ENCODE measurements at places on chromosomes 13 and 19.
A peak's percentile ranks its signal among the peaks of the same experiment; 100 is the strongest.

DNA sequence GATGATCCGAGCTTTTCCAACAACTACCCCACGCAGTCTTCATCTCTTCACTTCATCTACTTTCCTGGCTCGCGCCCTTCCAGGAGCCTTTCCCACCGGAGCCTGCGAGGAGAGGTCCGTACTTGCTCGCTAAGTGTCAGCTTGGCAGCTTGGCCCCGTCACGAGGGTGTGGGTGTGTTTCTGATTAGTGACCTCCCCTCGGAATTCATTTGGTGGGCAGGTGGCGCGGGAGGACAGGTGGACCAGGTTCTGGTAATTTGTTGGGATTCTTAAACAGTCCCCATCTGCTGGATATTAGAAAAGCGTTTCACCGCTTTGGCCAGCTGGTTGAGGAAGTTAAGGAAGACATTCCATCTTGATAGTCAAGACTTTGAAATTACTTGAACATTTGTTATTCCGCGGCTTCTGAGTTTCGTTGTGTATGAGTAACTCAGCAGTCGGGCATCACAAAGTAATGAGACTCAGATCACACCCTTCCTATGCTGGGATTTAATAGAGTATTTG is 515 bp downstream of the UFM1 start:
- DNase-seq = peak; percentile 55

- DNase-seq = no peak
Measured at GRCh38 chr13:99356262-99357091, 49.3 kb upstream of the GPR183 start.

- peak; percentile 66 for DNase-seq
Measured at GRCh38 chr13:91946498-91947070, 548.2 kb downstream of the GPC5 start.

GRCh38 chr19:6738787-6739389 is 592 bp upstream of the TRIP10 start:
- DNase-seq = peak; percentile 39

GRCh38 chr19:49937750-49938381 is 8.6 kb upstream of the NUP62 start:
- peak; percentile 69 for DNase-seq

DNA sequence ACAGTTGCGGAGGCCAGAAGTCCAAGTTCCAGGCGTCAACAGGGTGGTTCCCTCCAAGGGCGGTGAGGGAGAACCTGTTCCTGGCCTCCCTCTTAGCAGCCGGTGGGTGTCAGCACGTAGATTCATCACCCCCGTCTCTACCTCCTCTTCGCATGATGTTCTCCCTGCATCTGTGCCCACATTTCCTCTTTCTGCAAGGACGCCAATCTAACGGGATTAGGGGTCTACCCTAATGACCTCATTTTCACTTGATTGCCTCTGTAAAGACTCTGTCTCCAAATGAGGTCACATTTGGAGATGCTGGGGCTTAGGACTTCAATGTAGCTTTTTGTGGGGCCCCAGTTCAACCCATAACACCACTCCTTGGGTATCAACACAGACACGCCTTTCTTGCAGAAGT is 38.5 kb downstream of the DPF1 start:
- no peak for DNase-seq

DNA sequence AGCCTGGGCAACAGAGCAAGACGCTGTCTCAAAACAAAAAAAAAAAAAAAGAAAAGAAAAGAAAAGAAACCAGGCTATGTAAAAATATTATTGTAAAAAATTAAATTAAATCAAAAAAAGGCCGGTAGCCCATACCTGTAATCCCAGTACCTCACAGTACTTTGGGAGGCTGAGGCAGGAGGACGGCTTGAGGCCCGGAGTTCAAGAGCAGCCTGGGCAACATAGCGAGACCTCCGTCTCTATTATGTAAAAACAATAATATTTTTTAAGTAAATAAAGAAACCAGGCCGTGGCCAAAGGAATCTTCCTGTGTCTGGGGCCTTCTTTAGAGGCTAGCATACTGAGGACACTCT is 770 bp upstream of the CAPNS1 start:
- DNase-seq = no peak

DNA sequence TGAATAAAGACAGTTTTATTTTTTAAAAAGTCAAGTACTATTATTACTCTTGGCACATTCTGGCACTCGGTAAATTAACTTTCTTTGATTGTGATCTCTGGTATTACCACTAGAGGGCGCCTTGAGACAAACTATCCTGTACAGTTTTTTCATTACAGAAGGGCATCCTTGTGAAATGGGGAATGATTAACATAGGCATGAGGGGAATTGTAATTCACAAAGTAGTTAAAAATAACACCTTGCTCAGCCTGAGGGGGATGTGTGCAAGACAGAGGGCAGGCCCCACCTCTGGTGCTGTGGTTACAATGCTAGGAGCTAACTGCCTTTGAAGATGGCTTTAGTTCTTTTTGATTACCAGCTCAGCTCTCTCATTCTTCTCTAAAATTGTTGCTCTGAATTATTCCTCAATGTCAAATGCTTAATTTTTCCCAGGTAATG is 24.2 kb upstream of the C1QTNF9B start:
- peak; percentile 20 for DNase-seq

DNA sequence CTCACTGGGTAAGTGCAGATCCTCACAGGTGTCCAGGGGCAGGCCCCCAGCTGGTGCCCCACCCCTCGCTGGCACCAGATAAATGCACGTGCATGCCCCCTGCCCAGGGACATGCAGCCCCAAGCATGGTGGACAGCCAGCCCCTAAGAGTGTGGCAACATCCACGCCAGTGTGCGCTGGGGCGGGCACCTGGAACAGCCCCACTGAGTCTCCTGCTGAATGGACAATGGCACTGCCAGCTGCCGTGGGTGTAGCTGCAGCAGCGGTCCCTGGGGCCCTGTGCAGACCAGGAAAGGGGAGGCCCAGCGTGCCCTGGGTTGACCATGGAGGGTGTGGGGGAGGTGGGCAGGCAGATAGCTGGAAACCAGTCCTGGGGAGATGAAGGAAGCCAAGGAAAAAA is 538.7 kb upstream of the SGCG start:
- DNase-seq = no peak

DNA sequence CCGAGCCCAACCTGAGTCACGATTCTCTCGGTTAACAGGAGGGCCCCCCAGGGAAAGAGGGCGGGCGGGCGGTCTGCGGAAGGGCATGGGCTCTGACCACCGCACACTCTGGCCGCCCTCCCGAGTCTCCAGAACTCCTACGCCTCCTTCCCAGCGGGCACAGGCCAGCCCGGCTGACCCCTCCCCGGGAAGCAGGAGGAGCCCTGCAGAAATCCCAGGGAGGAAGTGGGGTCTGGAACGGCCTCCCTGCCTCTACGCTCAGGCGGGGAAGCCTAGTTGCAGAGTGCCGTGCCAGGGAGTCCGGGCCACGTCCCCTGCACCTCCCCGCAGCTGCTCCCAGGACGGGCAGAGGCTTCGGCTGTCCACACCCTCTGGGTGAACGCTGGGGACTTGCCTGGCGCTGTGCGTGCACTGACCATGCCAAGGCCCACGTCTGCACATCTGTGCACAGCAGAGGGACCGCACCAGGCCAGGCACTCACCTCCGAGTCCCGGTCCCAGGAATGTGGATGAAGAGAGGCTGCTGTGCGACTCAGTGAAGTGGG is 20.8 kb downstream of the TCF3 start:
- DNase-seq = no peak

GRCh38 chr19:50402544-50403301 is 16.0 kb upstream of the SPIB start:
- no peak for DNase-seq

- DNase-seq = no peak
Measured at GRCh38 chr19:10553087-10553667, 9.5 kb downstream of the ATG4D start.

DNA sequence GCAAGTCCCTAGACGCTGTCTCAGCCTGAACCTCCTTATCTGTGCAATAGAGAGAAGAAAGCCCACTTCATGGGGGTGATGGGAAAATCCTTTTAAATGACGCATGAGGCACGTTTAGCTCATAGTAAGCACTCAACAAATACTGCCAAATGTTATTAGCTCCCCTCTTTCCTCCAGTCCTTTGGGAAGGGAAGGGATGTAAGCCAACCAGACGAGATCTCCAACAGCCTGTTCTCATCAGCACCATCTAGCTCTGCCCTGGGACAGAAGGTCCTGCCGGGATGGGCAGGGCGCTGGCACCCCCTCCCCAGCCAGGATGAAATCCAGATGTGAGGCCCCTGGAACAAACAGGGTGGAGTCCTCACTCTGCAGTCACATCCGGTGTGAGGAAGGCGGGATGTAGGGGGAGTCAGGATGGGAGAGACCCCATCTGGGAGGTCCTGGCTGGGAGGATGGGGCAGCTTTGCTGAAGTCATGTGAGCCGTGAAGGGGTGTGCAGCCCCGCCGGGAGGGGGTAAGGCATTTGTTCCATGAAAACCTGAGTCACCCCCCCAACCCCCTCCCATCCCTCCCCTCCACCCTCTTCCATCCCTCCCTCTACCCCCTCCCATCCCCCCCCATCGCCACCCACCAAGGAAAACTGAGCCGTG is 4.6 kb downstream of the S1PR2 start:
- DNase-seq = no peak

DNA sequence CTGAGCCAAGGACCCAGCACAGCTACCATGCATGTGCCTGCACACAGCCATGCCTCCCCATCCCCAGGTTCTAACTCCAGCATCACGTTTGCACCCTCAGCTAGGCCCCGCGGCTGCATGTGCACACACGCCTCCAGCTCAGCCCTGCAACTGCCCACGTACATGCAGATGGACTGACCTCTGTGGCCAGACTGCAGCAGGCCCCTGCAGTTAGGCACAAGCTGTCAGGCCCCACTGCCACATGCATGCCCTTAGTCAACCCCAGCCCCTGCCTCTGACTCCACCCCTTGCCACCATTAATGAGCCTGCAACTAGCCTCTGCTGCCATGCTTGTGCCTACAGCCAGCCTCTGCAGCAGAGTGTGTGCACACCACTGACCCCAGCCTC is 23.1 kb downstream of the SLC6A16 start:
- DNase-seq = no peak

DNA sequence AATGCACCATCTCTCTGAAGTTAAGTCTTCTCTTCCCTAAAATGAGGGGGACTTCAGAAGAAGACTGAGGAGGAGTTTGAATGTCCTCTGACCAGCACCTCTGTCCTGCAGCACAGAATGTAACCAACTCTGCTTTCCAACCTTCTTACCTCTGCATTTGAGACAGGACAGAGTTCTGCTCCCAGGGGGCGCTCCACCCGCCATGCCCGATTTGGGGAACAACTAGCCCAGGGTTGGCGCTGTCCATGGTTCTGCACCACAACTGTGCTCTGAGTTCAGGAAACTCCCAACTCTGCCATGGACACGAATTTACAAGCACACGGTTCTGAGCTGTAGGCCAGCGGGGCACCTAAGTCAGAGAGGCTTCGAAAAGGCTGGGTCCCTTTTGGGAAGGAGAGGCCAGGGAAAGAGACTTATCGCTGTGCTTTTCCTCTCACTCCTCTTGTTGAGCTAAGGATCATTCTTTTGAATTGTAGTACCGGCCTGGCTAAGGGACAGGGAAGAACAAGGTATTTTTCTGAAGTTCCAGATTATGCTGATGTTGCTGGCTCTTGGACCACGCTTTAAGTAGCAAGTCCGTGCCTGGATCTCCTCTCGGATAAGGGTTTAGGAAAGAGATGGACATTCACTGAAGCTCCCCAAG is 22.2 kb downstream of the SIGLEC5 start:
- DNase-seq = no peak

- DNase-seq = no peak
Measured at GRCh38 chr19:33683881-33684537, 62.3 kb downstream of the CHST8 start.

DNA sequence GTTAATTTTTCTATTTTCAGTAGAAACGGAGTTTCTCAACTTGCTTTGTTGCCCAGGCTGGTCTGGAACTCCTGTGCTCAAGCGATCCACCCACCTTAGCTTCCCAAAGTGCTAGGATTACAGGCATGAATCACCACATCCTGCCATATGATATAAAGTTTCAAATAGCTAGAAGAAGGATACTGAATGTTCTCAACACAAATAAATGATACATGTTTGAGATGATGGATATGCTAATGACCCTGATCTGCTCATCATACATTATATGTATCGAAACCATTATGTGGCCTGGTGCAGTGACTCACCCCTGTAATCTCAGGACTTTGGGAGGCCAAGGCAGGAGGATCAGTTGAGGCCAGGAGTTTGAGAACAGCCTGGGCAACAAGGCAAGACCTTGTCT is 11.5 kb downstream of the CIB3 start:
- no peak for DNase-seq

DNA sequence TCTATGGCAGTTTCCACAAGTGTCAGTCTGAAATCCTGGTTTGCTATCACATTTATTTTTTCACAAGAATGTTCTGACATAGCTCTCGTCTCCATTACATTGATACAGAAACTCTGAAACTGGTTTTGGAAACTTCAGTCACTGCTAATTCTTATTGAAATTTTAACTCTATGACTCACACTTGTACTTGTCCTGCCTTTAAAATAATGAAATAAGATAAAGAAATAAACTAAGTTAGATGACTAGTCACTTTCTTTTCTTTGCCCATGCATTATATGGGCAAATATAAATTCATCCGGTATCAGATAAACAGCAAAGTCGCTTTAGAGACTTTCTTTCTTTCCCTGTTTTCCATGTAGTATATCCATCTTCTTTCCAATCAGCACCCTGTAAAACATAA is 257.5 kb downstream of the PCDH9 start:
- DNase-seq = no peak

- no peak for DNase-seq
Measured at GRCh38 chr13:97108530-97108900, 113.6 kb upstream of the MBNL2 start.

- no peak for DNase-seq
Measured at GRCh38 chr19:51323481-51324166, 12.2 kb downstream of the IGLON5 start.

DNA sequence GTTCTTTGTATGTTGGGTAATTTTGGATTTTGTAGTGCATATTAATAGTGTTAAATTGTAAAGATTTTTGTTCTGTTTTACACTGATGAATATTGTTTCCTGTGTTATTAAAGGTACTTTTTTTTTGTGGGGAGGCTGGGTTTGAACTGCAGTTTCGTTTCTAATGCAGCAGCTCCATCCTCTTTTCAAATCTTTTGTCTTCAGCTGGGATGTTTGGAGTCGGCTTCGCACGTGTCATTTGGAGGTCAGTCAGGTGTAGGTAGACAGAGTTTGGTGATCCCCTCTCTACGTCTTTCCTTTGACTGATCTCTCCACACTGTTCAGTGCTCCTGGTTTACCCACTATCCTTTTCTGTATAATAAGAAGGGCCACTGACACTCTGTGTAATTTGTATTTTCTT is 30.3 kb downstream of the TDRD3 start:
- no peak for DNase-seq

GRCh38 chr13:79810669-79811068 is 329.7 kb downstream of the NDFIP2 start:
- no peak for DNase-seq

DNA sequence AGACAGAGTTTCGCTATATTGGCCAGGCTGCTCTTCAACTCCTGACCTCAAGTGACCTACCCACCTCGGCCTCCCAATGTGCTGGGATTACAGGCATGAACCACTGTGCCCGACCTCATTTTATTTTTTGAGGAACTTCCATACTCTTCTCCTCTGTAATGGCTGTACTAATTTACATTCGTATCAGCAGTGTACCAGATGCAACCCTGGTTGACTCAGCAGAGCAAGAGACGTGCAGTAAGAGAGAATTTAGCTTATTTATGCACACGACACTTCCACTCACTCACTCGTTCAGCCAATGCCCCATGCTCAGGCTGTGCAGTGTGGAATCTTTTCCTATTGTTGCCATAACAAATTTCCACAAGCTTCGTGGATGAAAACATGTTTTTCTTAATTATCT is 6.9 kb downstream of the KIR3DL3 start:
- no peak for DNase-seq
